ENCODE measurements at places on chromosomes 5 and 9.

- H3K4me3 ChIP-seq, result no peak overlapping the region
- no peaks in the 10 kb centered on the region for H3K36me3 ChIP-seq
- DNase-seq, result no peak
- no peaks in the 10 kb centered on the region for H3K4me1 ChIP-seq
Measured at GRCh38 chr5:89712134-89712700, 697.3 kb downstream of the CETN3 start.

GRCh38 chr5:142982821-142983200 is 212.6 kb downstream of the ARHGAP26 start:
- H3K4me3 ChIP-seq, result no peak overlapping the region
- H3K27me3 ChIP-seq, result no peaks in the 10 kb centered on the region
- peak overlapping the region; percentile 2 for H3K27ac ChIP-seq
- H3K4me1 ChIP-seq, result peaks cover 14% of the 10 kb centered on the region
- no peaks in the 10 kb centered on the region for H3K36me3 ChIP-seq

DNA sequence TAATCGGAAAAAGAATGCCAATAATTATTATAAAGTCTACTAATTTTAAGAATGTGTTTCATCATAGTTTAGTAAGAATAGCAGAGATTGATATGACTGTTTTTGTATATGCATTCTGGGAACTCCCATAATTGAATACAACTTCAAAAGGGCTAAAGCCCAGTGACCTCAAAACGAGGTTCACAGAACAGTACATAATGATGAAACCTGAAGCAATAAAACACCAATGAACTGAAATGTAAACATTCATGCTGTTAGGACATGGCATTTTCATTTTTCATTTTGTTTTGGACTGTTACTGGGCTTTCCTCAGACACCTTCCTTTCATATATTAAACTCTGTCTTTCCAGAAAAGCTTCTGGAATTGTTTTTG is 684 bp upstream of the JMY start:
- H3K27ac ChIP-seq, result no peak overlapping the region
- no peaks in the 10 kb centered on the region for H3K4me1 ChIP-seq
- no peaks in the 10 kb centered on the region for H3K36me3 ChIP-seq
- DNase-seq, result no peak

- no peaks in the 10 kb centered on the region for H3K27me3 ChIP-seq
- H3K36me3 ChIP-seq, result peaks cover 46% of the 10 kb centered on the region
- H3K27ac ChIP-seq, result no peak overlapping the region
Measured at GRCh38 chr5:9452181-9452580, 93.7 kb downstream of the SEMA5A start.

GRCh38 chr5:88518131-88519016 is 249.7 kb upstream of the TMEM161B start:
- DNase-seq, result no peak
- H3K4me1 ChIP-seq, result no peaks in the 10 kb centered on the region
- H3K4me3 ChIP-seq, result no peak overlapping the region
- H3K36me3 ChIP-seq, result no peaks in the 10 kb centered on the region
- no peak overlapping the region for H3K27ac ChIP-seq

GRCh38 chr9:114928136-114928535 is 2.3 kb downstream of the TNFSF8 start:
- H3K27me3 ChIP-seq, result peaks cover 60% of the 10 kb centered on the region
- DNase-seq, result no peak
- H3K27ac ChIP-seq, result no peak overlapping the region
- H3K4me1 ChIP-seq, result peaks cover 14% of the 10 kb centered on the region
- no peak overlapping the region for H3K4me3 ChIP-seq

DNA sequence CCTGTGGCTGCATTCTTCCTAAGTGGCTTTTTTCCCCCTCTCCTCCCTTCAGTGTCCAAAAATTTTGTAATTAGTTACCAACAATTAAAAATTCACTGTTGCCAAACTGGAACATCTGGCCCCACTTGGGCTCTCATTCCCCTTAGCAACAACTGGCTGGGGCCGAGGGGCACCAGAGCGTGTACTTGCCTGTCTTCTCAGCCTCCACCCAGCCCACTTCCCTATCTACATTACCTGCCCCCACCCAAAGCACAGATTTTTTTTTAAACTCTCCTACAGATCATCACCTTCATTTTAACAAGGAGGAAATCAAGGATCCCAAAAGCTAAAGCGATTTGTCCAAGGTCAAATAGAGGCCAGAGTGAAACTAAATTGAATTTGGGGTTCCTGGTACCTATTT is 278.8 kb downstream of the EBF1 start:
- no peak overlapping the region for H3K4me3 ChIP-seq
- H3K27me3 ChIP-seq, result no peaks in the 10 kb centered on the region
- no peak for DNase-seq
- no peaks in the 10 kb centered on the region for H3K36me3 ChIP-seq
- no peaks in the 10 kb centered on the region for H3K4me1 ChIP-seq

DNA sequence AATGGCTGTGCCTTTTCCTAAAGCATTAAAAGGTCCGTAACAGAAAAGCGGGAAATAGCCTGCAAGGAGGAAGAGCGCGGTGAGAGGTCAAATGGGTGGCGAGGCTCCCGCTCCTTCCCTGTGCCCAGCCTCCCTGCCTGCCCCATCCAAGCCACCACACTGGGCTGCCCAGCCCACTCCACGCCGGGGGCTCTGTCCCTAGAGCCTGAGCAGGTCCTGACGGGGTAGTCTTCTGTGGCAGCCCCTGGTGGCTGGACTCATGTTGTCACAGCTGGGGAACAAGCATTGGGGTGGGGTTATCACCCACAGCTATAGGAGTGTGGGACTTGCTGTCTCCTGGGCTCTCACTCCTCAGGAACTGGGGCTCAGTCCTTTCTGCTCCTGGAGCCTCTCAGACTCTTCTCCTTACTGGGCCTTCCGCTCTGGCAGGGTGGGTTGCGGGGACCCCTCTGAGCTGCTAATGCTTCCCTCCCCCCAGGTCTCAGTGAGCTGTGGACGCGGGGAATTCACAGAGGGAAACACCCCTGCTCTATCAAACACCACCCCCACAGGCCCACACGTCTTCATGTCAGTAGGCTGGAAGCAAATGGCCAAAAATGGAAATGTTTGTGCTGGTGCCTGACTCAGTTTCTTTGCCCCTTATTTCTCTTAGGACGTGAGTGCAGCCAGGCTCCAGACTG is 152.4 kb upstream of the PHYKPL start:
- no peak overlapping the region for H3K4me3 ChIP-seq
- DNase-seq, result peak; percentile 62
- H3K27me3 ChIP-seq, result no peaks in the 10 kb centered on the region
- H3K36me3 ChIP-seq, result no peaks in the 10 kb centered on the region

GRCh38 chr5:42756606-42757601 is at the start of gene CCDC152:
Gene CCDC152, plus strand, starts transcription at chr5:42756818. Its CDS starts 2,304 bp downstream, at chr5:42759122.
- no peaks in the 10 kb centered on the region for H3K27me3 ChIP-seq
- H3K27ac ChIP-seq, result no peak within 1 kb of the TSS
- H3K4me1 ChIP-seq, result no peaks in the 10 kb centered on the region
- H3K4me3 ChIP-seq, result no peak within 1 kb of the TSS

DNA sequence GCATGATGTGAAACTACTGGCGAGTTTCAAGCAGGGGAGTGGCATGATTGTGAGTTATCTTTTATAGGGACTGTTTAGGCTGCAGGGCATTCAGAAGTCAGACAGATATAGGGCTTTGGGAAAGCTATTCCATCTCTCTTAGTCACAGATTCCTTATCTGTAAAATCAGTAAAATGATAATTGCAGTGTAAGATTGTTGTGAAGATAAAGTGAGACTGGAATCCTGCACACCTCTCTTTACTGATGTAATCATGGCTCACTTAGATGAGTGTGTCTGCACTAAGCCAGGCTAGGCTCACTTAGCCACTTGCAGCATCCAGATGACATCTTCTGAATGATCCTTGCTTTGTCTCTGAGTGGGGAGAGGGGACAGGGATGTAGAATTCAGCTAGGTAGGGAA is 81.8 kb upstream of the MAMDC2 start:
- H3K4me3 ChIP-seq, result no peak overlapping the region
- no peak for DNase-seq
- H3K27ac ChIP-seq, result no peak overlapping the region
- no peaks in the 10 kb centered on the region for H3K27me3 ChIP-seq
- H3K4me1 ChIP-seq, result no peaks in the 10 kb centered on the region

GRCh38 chr5:143557061-143557818 is 153.8 kb upstream of the NR3C1 start:
- no peaks in the 10 kb centered on the region for H3K27me3 ChIP-seq
- DNase-seq, result no peak
- H3K36me3 ChIP-seq, result no peaks in the 10 kb centered on the region
- no peaks in the 10 kb centered on the region for H3K4me1 ChIP-seq
- no peak overlapping the region for H3K4me3 ChIP-seq

GRCh38 chr9:92297611-92298010 is 4.1 kb upstream of the IARS1 start:
- H3K27ac ChIP-seq, result no peak overlapping the region
- H3K27me3 ChIP-seq, result no peaks in the 10 kb centered on the region
- H3K36me3 ChIP-seq, result peaks cover 49% of the 10 kb centered on the region
- peaks cover 14% of the 10 kb centered on the region for H3K4me1 ChIP-seq

GRCh38 chr5:9419794-9420193 is 126.1 kb downstream of the SEMA5A start:
- no peaks in the 10 kb centered on the region for H3K4me1 ChIP-seq
- no peaks in the 10 kb centered on the region for H3K27me3 ChIP-seq
- no peak for DNase-seq
- peaks cover 59% of the 10 kb centered on the region for H3K36me3 ChIP-seq
- H3K27ac ChIP-seq, result no peak overlapping the region
- no peak overlapping the region for H3K4me3 ChIP-seq

DNA sequence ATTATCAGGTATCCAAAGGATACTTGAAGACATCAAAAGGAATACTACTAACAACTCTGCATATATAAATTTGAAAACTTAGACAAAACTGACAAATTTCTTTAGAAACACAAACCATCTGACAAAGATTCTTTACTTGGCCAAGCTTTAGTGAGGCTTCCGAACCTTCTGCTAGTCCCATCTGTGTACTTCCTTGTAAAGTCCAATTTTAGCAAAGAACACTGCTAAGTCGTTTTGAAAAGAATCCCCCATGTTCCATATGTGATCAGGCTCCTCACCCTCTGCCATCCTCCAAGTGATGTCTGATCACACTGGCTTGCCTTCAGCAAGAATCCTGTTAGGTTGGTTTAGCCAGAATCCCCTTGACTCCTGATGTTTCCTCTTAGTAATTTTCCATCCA is 150.0 kb upstream of the ACO1 start:
- H3K27ac ChIP-seq, result no peak overlapping the region
- H3K4me3 ChIP-seq, result no peak overlapping the region
- H3K27me3 ChIP-seq, result no peaks in the 10 kb centered on the region
- H3K4me1 ChIP-seq, result no peaks in the 10 kb centered on the region
- no peak for DNase-seq

GRCh38 chr9:37301042-37301853 is 121.2 kb upstream of the GRHPR start:
- no peaks in the 10 kb centered on the region for H3K36me3 ChIP-seq
- no peak overlapping the region for H3K27ac ChIP-seq
- H3K4me1 ChIP-seq, result no peaks in the 10 kb centered on the region
- H3K4me3 ChIP-seq, result no peak overlapping the region
- no peak for DNase-seq
- no peaks in the 10 kb centered on the region for H3K27me3 ChIP-seq

GRCh38 chr5:77881528-77881927 is 105.4 kb upstream of the TBCA start:
- no peak for DNase-seq
- no peaks in the 10 kb centered on the region for H3K36me3 ChIP-seq
- no peaks in the 10 kb centered on the region for H3K27me3 ChIP-seq

DNA sequence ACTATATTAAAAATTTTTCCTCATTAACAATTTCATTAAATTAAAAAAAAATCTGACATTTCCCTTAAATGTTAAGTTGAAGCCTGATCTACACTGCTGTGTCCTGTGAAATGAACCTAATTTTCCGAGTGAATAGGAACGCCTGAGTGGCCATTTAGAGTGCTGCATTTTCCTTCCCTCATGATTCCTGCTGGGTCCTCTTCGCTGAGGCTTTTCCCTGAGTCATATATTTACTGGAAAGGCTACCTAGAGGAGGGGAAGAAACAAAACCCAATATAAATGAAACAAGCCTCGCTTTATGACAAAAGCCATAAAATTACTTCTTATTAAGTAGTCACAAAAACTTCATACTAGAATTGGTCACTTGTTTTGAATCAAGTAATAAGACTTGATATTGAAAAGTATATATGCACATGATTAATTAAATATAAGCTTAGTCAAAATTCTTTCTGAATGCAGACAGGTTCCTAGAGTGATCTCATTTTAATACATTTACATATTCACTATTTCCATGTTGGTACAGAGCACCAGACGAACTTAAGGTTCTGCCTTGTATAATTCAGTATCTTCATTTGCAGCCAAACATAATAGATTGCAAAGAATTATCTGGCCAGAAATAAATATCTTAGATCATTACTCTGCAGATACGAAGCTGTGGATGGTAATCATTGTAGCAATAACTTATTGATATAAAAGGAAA is 6.3 kb upstream of the ISCA1 start:
- peaks cover 22% of the 10 kb centered on the region for H3K36me3 ChIP-seq
- H3K27me3 ChIP-seq, result no peaks in the 10 kb centered on the region
- no peaks in the 10 kb centered on the region for H3K4me1 ChIP-seq
- no peak overlapping the region for H3K4me3 ChIP-seq
- no peak overlapping the region for H3K27ac ChIP-seq

DNA sequence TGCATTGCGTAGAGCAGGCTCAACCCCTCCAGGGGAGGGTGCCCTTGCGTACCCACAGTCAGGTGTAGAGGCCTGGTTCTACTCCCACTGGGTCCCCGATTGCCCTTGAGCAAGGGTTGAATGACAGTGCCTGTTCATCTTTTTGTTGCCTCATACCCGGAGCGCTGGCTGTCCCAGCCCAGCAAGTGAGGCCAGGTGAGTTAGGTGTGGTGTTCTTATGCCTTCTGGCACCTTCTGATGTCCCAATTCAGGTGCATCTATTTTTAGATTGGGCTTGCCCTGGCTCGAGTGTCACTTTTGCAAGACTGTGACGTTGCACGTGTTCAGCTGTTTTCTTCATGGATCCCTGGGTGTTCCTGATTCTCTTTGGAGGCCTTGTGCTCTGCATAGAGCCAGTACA is 257.8 kb downstream of the GOLPH3 start:
- no peak overlapping the region for H3K4me3 ChIP-seq
- no peaks in the 10 kb centered on the region for H3K4me1 ChIP-seq
- DNase-seq, result no peak
- H3K27ac ChIP-seq, result no peak overlapping the region
- no peaks in the 10 kb centered on the region for H3K27me3 ChIP-seq

GRCh38 chr9:108245331-108245730 is 610.5 kb downstream of the ACTL7B start:
- DNase-seq, result no peak
- H3K4me1 ChIP-seq, result no peaks in the 10 kb centered on the region
- H3K4me3 ChIP-seq, result no peak overlapping the region
- H3K27me3 ChIP-seq, result no peaks in the 10 kb centered on the region
- H3K27ac ChIP-seq, result no peak overlapping the region

DNA sequence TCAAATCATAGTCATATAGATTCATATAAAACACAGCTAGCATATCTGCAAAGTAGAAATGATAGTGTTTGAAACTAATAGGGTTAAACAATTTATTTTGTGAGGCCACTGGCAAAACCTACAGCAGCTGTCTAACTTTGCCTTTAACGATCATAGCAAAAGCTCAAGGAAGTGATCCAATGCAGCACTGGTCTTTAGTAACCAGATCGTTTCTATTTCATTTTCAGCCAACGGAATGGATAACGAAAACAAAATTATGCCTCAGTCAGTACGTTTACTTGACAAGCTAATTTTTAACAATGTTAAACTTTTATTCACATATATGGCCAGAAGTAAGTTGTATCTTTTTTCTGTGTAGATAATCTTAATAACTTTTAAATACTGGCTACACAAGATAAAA is 17.7 kb downstream of the MLLT3 start:
- peaks cover 12% of the 10 kb centered on the region for H3K4me1 ChIP-seq
- no peaks in the 10 kb centered on the region for H3K27me3 ChIP-seq
- H3K4me3 ChIP-seq, result no peak overlapping the region
